Activated naive CD4-positive, alpha-beta T cell treated with Interleukin-2 at 50 U/mL for 16 hours (primary cell): ENCODE measurements at places on chromosomes 3 and 15.
A peak's percentile ranks its signal among the peaks of the same experiment; 100 is the strongest.

- DNase-seq: no peak
Observed at GRCh38 chr3:162077108-162077507, 580.5 kb downstream of the OTOL1 start.

- DNase-seq: no peak
Observed at GRCh38 chr3:117868766-117869165, 1159.2 kb downstream of the TUSC7 start.

GRCh38 chr3:197512691-197513571 is 42.8 kb downstream of the BDH1 start:
- DNase-seq: no peak

GRCh38 chr15:70584838-70585706 is 178.3 kb downstream of the UACA start:
- DNase-seq: peak; percentile 44

GRCh38 chr3:65783117-65783516 is 255.6 kb downstream of the MAGI1 start:
- DNase-seq: no peak

DNA sequence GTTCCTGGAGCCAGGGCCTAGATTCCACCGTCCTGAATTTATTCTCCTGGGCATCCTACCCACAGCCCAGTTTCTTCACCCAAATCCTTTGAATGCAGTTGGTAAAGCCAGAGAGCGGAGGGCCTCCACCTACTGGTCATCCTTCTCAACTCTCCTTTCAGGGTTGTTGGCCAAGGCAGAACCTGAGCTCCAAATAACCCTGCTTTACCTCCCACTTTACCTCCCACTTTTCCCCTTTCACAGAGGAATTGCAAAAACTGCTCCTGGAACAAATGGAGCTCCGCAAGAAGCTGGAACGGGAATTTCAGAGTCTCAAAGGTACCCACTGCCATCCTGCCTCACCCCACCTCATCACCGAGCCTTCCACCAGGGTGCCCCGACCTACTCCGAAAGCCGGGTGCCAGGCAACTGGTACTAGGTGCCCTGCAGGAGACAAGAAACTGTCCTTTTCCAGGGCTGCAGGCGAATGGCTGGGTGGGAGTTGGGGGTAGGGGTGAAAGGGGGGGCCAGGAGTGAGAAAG is 6.8 kb downstream of the SKOR1 start:
- DNase-seq: no peak

DNA sequence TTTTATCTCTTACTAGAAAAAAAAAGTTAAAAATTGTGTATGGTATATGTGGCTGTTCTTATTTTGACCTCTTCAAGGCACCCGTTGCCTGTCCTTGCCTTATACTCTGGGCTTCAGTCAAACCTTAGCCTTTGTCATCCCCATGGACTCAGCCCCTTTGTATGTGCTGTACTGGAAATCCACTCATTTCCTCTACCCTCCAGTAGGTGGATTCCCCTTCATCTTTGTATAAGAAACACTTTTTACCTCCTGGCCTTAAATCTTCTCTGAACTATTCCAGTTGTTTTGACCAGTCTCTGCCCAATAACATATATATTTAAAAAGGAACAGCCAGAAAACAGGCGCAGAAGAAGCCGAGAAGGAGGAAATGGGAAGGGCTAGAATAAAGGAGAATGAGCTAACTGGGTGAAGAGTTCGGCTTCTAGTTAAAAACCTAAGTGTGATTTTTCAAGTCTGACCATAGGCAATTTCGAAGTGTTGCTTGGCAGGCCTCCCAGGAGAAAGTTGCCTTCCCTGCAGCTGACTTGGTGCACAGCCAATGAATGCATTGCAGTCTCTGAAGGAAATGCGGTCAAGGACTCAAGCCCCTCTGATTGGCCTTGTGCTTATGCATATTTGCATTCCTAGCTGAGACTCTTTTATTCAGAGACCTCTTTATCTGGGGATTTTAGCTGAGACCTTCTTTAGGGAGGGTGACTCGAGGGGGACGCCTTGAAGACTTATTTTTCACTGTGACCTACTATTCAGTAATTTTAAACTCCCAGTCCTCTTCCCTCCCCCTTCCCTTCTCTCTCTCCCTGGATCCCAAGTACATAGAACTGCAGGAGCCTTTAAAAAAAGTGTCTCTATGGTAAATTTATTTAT is 277.4 kb downstream of the ROBO1 start:
- DNase-seq: no peak

- DNase-seq: peak; percentile 63
Observed at GRCh38 chr3:16309558-16309957, 44.5 kb downstream of the OXNAD1 start.

- no peak for DNase-seq
Observed at GRCh38 chr3:81105206-81105605, 656.2 kb downstream of the GBE1 start.

- DNase-seq: no peak
Observed at GRCh38 chr15:98525661-98526001, 122.7 kb upstream of the IGF1R start.

DNA sequence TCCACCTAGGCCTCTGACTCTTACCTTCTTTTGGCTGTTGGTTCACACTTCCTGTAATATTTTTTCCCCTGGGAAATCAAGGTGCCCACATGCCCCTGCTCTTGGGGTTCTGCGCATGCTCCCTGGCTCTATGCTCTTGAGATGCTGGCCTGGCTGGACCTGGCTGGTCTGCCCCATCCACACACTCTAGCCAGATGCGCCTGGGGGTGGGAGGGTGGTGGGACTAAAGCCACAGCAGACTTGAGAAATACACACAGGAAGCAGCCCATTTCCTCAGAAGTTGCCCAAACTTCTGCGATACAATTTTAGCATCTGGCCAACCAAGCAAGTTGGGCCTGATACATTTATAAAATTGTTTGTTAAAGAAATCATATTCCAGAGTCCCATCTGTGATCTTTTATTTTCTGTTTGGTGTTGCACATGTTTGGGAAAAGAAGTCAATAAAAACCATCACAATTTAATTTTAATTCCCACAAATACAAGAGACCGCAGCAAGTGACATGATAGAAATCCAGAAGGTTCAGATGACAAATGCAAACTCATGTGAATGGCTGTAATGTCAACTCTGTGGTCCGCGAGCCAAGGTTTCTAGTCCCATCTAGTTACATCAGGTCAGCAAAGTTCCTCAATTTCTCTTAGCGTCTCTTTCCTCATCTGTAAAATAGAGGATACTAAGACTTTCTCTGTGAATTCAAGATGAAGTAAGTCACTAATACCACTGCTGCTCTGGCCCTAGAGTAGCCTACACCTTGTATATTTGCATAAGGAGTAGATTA is 55.9 kb upstream of the MEF2A start:
- DNase-seq: no peak

DNA sequence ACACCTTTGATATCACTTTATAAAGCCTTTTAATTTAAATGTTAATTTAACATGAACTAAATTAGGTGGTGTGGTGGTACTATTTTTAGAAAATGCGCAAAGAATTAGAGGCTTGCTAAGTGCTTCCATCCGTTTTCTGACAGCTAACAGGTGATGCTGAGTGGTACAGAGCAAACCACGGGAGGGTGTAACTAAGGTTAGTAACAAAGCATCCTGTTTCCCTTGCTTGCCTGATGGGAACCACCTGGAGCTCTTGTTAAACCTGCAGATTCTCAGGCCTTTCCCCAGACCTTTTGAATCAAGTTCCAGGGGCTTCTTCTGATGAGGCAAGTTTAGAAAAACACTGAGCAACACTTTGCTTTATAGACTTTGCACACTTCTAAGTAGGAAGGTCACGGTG is 101.0 kb downstream of the ATG7 start:
- DNase-seq: no peak

GRCh38 chr3:33430571-33430970 is 9.6 kb downstream of the UBP1 start:
- DNase-seq: no peak

GRCh38 chr3:112498914-112499711 is at the start of gene BTLA:
BTLA (minus strand) TSS chr3:112499472; CDS start chr3:112499358, 114 bp downstream.
- no peak for DNase-seq

- no peak for DNase-seq
Observed at GRCh38 chr15:22871481-22872086, 33.1 kb downstream of the NIPA2 start.

GRCh38 chr3:156201411-156202405 is 81.3 kb downstream of the KCNAB1 start:
- no peak for DNase-seq

DNA sequence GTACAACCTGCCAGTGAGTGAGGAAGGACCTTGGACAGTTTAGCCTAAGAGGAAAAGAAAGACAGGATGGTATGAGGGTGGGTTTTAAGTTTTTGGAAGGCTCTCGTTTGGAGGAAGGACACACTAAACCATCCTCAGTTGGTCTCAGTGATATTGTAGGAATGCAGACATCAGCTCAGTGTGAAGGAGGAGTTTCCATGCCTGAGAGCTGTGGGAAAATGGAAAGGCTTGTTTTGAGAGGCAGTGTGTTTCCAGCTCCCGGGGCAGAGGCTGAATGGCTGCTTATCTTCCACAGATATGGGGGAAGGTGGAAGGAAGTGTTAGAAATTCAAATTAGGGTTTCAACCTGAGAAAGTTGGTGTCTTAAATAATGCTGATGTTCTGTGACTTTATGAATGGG is 89.6 kb upstream of the MYZAP start:
- DNase-seq: no peak

- DNase-seq: no peak
Observed at GRCh38 chr15:66944121-66944520, 121.3 kb upstream of the SMAD3 start.

DNA sequence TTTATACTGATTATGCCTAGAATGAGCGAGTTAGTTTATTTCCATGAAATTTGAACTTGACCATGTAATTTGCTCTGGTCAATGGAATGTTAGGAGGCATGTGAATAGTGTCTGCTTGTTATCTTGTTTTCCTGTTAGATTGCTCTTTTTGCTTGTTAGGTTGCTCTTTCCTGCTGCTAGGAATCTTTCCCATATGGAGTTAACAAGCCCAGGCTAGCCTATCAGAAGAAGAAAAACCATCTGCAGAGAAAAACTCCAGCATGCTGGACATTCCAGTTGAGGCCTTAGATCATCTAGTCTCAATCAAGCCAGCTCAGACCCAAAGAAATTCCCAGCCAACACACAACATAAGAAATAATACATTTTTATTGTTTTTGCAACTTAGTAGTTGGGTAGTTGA is 470.2 kb upstream of the AGTR1 start:
- no peak for DNase-seq

DNA sequence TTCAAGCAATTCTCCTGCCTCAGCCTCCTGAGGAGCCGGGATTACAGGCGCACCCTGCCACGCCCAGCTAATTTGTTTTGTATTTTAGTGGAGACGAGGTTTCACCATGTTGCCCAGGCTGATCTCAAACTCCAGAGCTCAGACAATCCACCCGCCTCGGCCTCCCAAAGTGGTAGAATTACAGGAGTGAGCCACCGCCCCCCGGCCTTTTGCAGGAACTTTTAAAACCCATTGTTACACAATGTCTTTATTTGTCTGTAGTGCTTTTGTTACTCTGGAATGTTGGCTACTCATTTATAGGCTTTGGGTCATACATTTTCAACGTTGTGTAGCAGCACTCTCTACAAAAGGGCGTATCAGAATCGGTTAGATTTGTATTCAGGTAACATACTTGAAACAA is 499.1 kb downstream of the ROBO2 start:
- no peak for DNase-seq

DNA sequence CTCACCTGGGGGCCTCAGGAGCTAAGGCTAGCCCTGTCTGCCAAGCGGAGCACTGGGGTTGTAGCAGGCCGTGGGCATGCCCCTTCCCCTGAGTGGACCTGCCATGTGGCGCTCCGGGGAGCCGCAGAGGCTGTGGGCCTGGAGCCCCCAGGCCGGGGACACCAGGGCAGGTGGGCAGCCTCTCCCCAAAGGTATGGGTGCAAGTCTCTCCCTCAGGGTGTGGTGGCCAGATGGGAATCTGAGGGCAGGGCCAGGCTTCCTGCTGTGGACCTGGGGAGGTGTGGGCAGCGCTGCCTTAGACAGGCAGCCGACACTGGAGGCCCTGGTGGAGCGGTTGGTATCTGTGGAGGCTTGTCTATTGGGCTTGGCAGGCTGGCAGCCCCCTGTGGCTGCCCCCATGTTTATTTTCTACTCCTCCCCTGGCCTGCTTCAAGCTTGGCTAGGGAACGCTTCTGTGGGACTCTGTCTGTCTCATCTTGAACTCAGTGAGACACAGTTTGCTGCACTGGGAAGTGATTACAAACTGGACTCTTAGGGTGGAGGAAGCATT is 5.9 kb downstream of the ACVR2B start:
- DNase-seq: no peak

DNA sequence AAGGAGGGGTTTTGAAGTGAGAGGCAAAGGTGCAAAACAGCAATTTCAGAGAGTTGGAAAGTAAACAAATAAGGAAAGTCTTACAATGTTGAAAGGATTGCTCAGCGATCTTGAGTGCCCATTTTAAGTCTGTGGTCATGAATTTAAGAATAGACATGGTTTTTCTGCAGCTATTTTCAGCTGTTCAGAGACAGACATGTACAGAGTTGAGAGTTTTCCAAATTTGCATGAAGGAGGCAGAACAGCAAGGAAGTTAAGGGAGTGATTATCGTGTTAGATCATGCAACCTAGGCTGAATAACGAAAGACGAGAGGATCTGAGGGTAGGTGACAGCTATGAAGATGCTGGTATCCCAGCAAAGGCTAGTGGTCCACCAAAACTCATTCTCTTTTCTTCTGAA is 37.2 kb downstream of the DET1 start:
- no peak for DNase-seq

- no peak for DNase-seq
Observed at GRCh38 chr3:9149566-9149965, 99.9 kb downstream of the SRGAP3 start.

DNA sequence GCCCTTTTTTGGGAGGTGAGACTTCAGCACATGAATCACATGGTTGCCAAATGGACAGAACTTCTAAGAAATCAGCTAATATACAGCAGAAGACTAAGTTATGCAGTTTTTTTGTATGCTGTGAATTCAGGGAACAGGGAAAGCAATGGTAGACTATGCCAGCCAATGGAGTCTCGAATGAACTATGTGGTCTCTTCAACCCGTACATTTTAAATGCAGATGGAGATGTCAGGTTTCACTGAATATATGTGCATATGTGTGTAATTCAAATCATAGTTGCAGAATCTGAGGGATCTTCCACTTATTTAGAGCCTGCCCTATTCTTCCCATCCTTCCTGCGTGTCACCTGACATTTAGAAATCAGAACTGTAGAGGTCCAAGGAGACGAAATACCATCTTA is 187.9 kb downstream of the SLCO3A1 start:
- no peak for DNase-seq

GRCh38 chr3:190012784-190013183 is 107.9 kb downstream of the P3H2 start:
- DNase-seq: no peak

DNA sequence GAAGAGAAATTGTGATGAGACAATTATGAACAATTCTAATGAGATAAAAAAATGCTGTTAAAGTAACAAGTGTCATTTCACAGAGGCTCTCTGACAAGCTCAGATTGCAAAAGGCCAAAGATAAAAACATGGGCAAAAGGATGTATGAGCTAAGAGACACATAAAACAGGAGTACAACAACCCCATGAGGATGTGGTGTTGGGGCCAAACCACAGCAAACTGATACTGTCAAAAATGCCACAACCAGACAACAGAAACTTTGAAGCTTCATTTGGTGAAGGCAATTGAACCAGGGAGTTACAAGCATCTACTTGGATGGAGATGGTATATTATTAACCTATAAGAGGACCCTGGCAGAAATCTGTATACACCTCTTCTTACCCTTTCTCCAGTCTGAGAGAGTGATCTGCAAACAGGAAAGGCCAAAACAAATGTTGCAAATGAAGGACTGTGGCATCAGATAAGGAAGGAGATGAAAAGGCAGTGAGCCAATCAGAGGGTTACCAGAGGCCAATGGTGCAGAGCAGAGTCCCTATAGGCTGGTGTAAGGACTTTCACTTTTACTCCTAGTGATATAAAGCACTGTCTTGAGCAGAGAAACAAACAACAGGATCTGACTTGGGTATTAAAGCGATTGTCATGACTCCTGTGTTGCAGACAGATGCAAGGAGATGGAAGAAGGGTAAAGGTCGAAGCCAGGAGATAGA is 659.0 kb downstream of the NTRK3 start:
- DNase-seq: no peak
